ENCODE measurements at places on chromosomes 16 and 17.

DNA sequence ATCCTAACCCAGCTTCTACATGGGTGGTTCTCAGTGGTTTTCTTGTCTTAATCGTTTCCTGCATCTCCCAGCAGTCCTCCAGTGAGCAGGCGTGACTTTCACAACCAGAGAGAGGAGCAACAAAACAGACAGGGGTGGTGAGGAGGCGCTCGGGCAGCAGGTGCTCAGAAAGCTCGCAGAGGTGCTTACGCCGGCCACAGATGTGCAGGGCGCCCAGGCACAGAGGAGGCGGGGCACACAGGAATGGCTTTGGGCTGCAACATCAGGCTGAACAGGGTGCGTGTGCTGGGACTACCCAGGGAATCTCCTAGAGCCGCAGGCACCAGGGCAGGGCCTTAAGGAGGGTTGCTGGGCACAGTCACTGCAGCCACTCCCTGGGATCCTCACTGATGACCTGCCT is 32.6 kb downstream of the KLHDC4 start:
- no peak for DNase-seq

DNA sequence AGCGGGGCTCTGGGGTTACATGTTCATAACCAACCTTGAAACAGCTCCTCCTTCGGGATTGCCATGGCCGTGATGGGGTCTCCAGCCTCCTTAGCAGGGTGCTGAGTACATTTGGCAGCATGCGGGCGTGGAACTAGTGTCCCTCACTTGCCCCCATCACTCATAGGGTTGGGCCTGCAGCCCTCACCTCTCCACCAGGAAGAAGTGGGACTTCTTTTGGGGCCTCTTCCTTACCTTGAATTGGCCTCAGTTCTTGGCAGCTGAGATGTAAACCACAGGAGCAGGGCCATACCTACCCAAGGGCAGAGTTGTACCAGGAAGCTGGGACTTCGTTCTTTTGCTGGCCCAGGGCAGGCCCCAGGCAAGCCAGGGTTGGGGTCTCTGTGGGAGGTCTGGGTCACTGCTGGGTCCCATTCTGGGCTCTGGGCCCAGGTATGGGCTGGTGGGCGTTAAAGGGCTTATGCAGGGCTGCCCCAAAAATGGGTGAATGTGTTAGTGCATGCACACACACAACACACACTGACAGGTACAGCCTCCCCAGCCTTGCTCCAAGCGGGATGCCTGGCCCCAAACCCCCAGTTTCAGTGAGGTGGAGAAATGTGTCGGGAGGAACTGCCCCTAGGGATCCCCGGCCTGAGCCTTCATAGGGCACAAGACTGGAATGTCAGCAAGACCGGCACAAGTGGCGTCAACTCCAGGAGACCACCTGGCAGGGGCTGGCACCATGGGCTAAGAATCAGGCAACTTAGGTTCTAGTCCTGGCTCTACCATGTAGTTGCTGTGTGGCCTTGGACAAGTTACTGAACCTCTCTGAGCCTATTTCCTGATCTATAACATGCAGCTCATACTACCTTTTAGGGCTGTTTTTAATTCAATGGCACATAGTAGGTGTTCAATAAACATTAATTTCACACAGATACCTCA is 3.9 kb upstream of the KRT15 start:
- no peak for DNase-seq

DNA sequence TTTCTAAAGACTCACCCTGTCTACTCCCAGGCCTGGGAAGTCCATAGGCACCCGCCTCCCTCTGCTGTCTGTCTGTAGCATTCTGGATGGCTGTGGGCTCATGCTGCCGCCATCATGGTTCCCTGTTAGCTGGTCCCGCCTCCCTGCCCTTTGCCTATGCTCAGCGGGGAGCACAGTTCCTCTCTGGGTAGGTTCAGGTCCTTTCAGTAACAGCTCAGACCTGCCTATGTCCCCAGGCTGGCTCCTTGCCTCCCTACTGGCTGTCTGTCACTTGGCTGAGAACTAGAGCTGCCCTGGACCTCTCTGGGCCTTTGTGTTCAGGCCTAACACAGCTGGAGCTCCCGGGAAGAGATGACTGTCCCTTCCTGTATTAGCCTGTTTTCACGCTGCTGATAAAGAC is 317.9 kb downstream of the SNX29 start:
- no peak for DNase-seq

GRCh38 chr17:28702026-28702751 is 9.5 kb downstream of the PROCA1 start:
- no peak for DNase-seq

- peak; percentile 78 for DNase-seq
Observed at GRCh38 chr16:17070882-17071592, 399.7 kb downstream of the XYLT1 start.

DNA sequence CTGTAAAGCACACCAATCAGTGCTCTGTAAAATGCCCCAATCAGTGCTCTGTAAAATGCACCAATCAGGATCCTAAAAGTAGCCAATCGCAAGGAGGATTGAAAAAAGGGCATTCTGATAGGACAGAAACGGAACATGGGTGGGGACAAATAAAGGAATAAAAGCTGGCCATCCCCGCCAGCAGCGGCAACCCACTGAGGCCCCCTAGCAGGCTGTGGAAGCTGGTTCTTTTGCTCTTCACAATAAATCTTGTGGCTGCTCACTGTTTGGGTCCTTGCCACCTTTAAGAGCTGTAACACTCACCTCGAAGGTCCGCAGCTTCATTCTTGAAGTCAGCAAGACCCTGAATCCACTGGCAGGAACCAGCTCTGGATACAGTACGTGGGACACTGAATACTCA is 162.4 kb upstream of the TBX2 start:
- DNase-seq: no peak

- DNase-seq: no peak
Observed at GRCh38 chr17:65576939-65577338, 15.5 kb upstream of the AXIN2 start.

DNA sequence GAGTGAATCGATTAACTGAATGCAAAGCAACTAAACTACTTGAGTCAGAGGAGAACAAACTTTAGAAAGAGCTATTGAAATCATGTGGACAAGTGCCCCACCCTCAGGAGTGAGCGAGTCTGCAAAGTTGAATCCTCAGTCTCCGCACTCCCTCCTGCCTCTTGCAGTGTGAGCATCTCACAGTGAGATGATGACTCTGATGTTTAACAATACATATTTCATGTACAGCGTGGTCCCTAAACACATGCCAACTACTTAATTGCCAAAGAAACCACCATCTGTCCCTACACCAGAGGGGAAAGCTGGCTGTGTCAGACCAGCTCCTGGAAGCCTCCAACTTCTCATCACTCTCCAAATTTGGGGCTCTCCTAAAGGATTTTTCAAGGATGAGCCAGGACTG is 31.2 kb downstream of the PIMREG start:
- no peak for DNase-seq
